NCI-H2107 (cell line): ENCODE measurements at places on chromosomes 2 and 18.
A peak's percentile ranks its signal among the peaks of the same experiment; 100 is the strongest.

DNA sequence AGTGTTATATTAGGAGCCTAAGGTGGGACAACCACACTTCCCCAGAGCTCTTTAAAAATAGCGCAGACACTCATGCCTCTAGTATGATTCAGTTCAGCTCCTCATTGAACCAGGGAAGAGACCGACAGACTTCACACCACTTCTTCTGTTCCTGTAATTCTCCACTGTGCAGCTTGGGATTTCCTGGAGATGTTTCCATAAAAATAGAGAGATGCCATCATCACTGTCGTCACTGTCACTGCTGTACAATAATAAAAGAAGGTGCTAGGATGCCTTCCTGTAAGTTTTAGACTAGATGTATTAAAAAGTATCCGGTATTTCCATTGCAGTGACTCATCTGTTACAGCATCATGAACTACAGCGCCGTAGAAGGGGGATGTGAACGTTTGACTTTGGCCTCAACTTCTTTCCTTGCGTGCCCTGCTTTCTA, 110.9 kb downstream of the FAM210A start:
- no peak for DNase-seq

DNA sequence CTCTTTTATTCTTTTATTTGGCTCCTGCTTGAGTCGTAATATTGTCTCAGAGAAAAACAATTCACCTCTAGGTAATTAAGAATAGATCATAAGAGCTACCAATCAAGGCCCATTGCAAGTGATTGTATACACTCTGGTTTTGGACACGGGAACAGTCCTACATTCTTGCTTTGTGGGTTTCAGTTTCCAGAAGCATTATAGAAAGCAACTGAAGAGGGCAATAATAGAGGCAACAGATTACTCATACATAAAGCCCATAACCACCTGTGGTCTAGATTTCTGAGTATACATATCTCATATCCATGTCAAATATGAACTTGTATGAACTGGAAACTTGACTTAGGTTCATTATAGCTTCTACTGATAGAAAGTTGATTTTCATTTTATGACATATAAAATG, 65.4 kb downstream of the DIS3L2 start:
- peak; percentile 5 for DNase-seq

- DNase-seq: no peak
Observed at GRCh38 chr2:172381275-172382027, 45.9 kb upstream of the ITGA6 start.

- no peak for DNase-seq
Observed at GRCh38 chr2:233350708-233351107, 3.6 kb upstream of the DGKD start.

GRCh38 chr2:235930701-235931100, 237.5 kb downstream of the GBX2 start:
- DNase-seq: no peak

GRCh38 chr2:72138921-72139381, 8.7 kb downstream of the CYP26B1 start:
- no peak for DNase-seq

- no peak for DNase-seq
Observed at GRCh38 chr2:163338270-163338669, 397.5 kb downstream of the FIGN start.

GRCh38 chr2:199148076-199148845, 309.5 kb downstream of the SATB2 start:
- DNase-seq: no peak

DNA sequence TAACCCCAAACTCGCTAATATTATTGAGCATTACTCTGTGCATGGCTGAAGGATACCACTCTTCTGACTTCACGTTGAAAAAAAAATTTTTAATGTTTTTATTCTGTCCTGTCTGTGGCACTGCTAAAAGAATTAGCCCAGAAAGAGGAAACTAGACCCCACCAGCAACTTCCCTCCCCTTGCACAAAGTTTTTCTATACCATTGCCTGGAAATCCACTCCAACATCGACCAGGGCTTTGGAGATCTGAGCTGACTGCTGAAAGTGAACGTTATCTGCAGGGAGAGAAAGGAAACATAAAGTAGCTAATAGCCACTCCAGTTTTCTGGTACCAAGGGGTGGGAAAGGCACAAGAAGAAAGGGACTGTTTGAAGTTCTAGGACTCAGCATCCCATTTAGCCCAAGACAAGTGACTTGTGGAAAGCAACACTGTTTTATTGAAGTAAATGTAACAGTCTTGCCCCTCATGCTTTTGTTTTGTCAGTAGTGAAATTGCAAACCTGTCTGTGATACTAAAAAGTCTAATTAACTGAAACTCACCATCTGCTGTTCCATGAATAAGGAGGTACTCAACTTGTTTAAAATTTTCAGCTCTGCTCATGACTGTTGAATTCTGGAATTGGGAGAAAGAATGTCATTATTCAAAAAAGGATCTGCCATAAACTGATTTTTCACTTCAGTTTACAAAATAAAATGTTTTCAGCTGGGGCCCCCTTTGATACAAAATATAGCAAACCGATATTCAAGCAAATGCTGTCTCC, 79.1 kb downstream of the DPP4 start:
- no peak for DNase-seq

- DNase-seq: no peak
Observed at GRCh38 chr2:3624059-3624794, 29.3 kb downstream of the COLEC11 start.

DNA sequence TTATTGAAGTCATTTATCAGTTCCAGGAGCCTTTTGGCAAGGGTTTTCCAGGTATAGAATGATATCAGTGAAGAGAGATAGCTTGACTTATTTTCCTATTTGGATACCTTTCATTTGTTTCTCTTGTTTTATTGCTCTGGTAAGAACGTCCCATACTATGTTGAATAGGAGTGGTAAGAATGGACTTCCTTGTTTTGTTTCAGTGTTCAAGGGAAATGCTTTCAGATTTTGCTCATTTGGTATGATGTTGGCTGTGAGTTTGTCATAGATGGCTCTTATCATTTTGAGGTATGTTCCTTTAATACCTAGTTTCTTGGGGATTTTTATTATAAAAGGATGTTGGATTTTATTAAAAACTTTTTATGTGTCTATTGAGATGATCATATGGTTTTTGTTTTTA, 87.1 kb upstream of the EPAS1 start:
- DNase-seq: no peak

DNA sequence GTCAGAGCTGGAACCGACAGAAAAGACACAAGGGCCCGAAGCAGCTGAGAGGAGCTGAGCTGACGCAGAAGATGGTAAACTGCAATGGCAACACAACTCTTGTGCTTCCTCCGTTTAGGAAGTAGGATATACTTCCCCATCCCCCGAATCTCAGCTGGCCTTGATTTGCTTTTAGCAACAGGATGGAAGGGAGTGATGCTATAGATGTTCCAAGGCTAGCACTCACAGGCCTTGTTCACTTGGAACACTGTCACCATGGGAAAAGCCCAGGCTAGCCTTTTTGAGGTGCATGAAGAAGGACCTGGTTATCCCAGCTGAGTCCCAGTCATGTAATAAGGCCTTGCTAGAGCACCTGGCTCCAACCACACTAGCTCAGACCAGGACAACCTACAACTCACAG, 26.0 kb downstream of the STAT1 start:
- DNase-seq: no peak

- no peak for DNase-seq
Observed at GRCh38 chr2:110707386-110707965, 24.9 kb upstream of the ACOXL start.

DNA sequence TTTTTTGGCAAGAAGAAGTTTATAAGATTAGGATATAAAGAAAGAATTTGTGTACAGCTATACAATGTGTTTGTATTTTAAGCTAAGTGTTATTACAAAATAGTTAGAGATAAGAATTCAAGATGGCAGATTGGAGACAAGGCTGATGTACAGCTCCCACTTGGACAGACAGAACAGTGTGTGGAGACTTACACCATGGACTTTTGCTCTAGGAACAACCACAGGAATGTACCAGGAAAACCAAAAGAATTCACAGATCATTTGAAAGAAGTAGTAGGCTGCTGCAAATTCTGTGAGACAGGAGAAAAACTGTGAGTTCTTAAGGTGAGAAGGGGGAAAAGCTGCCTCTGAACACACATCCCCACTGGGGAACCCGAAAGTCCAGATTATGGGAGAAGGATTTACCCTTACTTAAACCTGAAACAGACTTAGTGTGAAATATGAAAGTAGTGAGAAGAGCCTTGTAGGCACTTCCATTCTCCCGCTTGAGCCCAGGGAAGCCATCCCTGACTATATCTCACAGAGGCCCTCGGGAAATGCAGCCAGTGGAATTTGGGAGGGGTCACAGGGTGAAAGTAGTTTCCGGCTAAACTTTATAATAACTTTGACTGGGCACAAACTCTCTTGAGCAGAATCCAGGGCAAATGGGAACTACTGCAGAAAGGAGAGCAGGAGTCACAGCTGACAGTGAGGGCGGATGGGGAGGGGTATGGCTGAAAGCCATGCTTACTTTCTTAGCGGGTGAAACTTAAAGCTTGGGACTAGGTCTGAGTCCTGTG, 11.6 kb upstream of the RPRD1A start:
- no peak for DNase-seq
